HAP-1 (cell line): ENCODE measurements at places on chromosomes 16 and 17.

- no peak for DNase-seq
These were observed 13.7 kb upstream of the CSNK1D start for GRCh38 chr17:82287013-82287867.

DNA sequence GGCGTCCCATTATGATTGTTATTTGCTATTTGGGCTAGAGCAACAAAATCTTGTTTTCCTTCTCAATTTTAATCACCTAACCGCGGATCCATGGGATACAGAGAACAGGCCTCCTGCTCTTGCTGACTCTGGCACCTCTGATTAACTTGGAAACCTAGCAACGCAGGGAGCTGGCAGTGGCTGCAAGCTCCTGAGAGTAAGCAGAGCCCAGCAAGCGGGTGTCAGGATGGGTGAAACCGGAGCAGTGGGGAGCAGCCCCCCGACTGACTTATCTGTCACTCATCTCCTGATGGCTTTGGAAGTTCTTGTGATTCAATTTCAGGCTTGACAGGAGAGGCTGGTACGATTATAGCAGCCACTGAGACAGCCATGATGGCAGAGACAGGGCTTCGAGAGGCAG, 45.5 kb upstream of the CDC42EP4 start:
- DNase-seq = no peak

DNA sequence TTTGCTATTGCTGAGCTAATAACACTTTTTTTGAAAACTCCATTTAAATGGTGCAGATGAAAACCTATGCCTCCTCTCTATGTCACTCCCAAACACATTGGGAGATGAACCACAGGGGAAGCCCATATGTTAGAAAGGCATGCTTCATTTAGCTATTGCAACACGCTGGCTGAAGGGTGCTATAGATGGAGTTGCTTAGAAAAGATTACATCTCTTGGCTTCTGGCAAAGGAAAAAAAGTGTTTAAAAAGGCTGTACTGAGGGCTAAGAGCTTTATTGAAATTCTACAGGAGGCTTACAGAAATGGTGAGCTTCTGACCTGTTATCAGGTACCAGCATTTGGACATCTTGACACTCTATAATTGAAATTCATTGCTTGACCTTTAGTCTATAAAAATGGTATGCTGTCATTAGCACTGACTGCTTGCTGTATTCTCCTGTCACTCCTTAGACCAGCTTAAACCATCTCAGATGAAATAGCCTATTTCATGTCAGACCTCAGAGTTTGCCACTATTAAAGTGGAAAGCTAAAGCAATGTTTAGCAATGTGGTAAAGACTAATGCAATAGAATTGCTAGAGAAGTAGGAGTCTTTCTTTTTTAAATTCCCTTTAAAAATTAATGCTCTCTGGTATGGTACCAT, 503.9 kb downstream of the CDH11 start:
- no peak for DNase-seq

- no peak for DNase-seq
These were observed 11.0 kb downstream of the SLC6A4 start for GRCh38 chr17:30224419-30224960.

DNA sequence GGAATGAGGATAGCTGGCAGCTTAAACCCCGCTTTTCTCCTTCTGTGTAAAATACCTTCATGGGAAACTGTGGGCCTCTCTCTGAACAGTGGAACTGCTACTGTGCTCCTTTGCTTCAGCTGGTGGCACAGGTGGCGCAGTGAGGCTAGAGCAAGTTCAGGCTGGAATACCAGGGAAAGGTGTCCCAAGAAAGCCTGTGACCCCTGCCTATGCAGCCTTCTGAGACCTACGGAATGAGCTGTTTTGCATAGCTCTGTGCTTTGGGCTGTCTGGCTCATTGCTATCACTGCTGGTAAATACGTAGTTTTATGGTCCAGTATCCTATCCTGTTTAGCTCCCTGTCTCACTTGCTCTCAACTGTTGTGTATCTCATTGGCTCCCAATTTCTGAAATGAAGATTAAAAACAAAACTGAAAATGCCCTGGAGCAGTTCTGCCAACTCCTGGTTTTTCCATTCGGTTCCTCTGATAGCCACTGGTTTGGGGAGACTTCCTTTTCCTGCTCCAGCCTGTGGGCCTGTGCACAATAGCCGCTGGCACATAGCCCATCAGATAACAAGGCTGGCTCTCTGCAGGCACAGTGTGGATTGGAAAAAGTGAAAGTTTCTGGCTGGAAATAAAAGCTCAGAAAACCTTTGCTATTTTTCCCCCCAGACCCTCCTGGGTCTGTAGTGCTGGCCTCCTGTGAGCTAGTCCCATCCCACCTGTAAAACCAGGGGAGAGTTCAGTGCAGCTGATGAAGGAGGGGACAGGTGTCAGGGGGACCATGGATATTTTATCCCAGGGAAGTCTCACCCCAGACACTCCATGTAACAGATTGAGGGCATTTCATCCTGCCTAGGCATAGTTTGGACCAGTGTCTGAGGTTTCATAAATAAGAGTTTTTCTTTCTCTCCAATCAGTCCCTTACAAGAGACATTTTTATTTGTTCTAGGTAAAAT, 24.0 kb downstream of the LIMD2 start:
- peak; percentile 83 for DNase-seq

- no peak for DNase-seq
These were observed 85.7 kb downstream of the CMIP start for GRCh38 chr16:81530296-81530721.

DNA sequence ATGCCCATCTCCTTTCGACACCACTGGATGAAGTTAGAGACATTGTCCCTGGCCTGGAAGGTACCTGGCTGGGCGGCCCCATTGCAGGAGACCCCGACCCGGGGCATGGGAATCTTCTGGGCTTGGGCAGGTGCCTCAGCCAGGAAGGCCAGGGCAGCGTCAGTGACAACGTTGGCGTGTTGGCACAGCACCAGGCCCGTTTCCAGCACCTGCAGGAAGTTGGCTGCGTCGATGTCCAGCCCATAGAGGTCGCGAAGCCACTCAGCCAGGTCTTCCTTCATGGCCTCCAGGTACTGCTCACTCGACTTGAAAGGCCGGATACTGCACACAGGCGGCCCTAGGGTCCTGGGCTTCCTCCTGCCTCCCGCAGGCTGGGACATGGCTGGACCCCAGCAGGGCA, 568 bp downstream of the GAS2L2 start:
- no peak for DNase-seq

DNA sequence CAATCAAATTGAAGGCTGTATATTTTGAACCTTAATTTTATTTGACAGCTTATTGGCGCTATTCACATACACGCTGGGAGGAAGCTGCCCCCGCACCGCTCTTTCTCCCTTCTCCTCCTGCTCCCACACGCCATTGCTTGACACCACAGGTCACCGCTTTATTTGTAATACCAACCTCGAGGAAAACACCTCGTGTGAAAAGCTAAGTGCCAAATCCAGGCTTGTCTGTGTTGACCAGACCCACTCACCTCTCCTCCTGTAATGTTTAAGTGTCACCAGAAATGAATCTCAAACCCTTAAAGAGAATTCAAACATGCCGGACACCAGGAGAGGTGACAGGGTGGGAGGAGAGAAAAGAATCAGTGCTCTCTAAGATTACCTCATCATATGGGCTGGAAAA, 331.4 kb downstream of the GRIN2A start:
- no peak for DNase-seq

DNA sequence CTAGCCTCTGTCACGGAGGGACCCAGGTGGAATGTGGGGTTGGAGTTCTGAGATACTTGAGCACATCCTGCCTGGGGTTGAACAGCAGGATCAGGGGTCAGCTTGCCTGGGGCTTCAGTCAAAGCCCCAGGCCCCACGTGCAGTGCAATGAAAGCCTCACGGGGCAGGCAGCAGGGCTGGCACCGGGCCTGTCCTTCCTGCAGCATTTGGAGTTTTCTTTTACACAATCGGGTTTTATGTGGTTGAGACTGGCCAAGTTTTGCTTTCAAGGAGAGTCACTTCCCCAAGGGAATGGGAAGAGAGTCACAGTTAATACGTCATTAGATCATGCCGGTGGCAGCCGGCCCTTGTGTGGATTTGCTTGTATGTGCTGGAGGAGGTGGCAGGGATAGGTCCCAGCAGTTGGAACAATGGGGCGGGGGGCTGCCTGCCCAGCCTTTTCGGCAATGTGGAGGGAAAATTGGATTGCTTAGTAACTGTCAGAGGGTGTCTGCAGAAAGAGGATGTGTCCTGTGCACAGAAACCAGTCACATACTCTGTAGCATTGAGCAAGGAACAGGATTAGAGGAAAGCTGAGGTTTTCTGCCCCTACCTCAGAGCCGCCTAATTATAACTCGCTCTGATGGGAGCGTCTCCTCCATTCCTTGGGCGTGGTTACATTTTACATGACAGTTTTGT, 4.5 kb downstream of the RMI2 start:
- DNase-seq = no peak

- no peak for DNase-seq
These were observed 37.1 kb upstream of the SLC25A19 start for GRCh38 chr17:75326226-75326848.

GRCh38 chr16:72976438-72977064, 71.4 kb downstream of the ZFHX3 start:
- DNase-seq = no peak

DNA sequence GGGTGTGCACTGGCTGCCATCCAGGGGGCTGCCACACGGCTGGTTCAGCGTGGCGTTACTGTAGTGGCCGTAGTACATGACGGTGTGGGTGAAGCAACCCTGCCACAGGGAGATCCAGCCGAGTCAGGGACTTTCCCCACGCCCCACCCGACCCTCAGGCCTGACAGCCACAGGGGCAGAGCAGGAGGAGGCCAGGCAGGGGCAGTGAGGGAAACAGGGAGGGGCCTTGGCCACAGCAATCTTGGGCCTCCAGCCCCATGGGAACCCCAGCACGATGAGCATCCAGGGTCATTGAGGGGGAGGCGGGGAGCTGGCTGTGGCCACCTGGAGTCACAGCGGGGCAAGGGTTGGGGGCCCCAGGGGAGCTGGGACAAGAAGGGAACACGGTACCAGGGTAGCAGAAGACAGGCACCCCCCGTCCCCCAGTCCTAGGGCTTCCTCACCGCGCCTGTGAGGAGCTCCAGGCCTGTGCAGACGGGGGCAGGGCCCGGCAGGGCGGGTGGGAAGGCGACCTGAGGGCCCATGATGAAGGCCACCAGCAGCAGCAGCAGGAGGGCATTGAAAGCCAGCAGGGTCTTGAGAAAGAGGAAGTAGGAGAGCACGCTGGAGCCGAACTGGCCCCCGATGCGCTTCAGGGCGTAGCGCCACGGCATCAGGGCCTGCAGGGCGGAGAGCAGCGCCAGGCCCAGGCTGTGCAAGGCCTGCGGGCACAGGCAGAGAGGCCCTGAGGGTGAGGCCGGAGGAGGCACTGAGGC, 4.3 kb downstream of the TMC6 start:
- no peak for DNase-seq

DNA sequence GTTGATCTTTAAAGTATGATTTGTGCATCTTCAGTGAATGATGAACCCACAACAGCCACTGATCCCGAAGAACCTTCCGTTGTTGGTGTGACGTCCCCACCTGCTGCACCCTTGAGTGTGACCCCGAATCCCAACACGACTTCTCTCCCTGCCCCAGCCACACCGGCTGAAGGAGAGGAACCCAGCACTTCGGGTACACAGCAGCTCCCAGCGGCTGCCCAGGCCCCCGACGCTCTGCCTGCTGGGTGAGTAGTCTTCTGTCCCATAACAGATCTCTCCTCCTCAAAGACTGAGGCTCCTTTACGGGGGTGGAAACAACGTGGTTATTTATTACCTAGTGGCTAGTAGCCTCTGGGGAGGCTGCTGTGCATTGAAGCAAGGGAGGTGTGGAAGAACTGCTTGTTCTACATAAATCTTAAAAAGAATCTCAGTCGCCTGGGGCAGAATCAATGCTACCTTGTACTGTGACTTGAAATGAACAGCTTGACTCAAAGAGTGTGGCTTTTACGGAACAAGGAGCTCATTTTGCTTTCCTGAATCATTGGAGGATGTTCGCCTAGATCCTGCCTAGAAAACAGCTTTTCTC, 63.0 kb upstream of the CLEC18A start:
- no peak for DNase-seq

DNA sequence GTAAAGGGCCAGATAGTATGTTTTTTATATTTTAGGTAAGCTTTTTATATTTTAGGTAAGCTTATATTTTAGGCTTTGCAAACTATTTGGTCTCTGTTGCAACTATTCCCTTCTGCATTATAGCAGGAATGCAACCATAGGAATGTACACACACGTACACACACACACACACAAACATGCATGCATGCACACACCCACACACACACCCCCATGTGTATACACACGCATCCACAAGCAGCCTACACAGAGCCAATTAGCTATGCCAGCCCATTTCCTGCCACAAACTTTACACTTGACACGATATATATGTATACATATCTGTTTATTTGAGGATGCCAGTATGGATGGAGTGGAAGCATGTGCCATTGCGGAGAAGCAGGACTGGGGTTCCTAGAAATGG, 7.5 kb upstream of the TRPV3 start:
- no peak for DNase-seq

GRCh38 chr17:73974536-73974935, 228.9 kb upstream of the RPL38 start:
- no peak for DNase-seq

GRCh38 chr16:80671281-80671849, 130.6 kb downstream of the DYNLRB2 start:
- DNase-seq = no peak

- DNase-seq = no peak
These were observed 2.2 kb downstream of the C17orf67 start for GRCh38 chr17:56831369-56832095.

- DNase-seq = no peak
These were observed 1.1 kb downstream of the KSR1 start for GRCh38 chr17:27457360-27457715.

- DNase-seq = no peak
These were observed 71.7 kb upstream of the CLEC18B start for GRCh38 chr16:74492976-74493375.

DNA sequence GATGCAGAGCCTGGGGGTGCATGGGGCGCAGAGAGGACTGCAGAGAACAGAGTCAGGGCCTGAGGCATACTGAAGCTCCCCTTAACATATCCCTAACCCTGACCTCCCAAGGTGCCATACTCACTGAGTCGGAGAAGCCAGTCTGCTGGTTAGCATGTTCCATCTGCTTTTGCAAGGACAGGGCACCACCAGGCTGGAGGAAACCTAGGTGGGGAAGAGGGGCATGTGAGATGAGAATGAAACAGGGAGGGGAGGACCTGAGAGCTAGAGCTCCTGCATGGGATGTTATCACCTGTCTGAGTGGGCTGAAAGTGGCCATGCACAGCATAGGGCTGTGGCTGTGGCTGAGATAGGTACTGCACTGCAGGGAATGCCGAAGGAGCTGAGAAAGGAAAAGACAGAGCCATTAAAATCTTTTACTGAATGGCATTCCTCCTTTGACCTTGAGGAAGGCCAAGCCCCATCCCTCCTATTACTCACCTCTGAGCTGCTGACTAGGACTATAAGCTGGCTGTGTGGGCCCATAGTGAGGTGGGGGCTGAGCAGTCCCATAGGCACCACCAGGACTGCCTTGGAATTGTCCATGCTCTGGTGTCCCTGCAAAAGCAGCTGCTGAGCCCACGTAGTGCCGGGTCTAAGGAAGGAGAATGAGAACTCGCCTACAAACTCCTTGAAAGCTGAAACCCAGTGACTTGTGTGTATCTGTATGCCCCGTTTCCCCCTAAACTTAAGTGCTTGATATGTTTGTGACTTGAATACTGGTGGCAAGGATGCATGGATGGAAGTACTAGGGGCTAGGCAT, 1.9 kb downstream of the GPS2 start:
- peak; percentile 57 for DNase-seq
